ENCODE measurements at places on chromosomes 4 and X.
A peak's percentile ranks its signal among the peaks of the same experiment; 100 is the strongest.

- DNase-seq = no peak
Measured at GRCh38 chrX:48745222-48745621, 16.3 kb upstream of the GLOD5 start.

DNA sequence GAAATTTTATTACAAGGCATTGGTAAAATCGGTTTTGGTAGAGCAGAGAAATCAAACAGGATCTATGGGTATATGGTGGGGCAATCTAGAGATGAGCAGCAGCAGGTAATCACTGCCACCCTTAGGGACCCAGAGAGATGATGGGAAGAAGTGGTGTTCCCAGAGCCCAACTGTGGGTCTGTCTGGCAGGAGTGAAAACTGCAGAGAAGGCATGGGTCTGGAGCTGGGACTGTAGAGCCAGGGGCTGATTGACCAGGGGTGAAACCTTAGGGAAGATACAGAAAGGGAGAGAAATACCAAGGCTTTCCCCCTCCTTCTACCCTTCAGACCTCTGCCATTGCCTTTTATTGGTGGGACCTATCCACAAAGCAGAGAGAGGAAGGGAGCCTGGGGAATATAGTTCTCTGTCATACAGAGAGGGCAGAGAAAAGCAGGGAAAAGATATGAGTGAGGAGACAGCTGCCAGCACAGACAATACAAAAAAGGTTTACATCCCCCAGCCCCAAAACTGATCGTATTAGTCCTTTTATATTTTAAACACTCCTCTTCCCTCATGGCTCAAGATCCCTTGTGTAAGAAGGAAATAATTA, 28.7 kb downstream of the PDLIM5 start:
- DNase-seq = no peak

DNA sequence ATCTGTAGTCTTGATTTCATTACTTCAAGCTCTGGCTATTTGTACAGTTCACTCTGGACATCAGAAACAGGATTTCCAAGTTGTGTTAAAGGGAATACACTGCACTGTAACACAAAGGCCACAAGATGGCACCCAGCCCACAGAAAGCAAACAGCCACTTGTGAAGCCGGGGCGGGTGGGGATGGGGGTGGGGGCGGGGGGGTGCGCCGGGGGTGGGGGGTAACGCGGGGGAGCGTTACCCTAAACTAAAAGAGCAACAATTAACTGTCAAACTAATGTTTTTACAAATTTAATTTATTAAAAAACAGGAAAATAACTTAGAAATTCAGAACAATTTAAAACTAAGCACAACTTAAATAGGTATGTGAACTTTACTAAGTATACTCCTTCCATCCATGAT, 27.3 kb downstream of the PRDX4 start:
- DNase-seq = peak; percentile 11

DNA sequence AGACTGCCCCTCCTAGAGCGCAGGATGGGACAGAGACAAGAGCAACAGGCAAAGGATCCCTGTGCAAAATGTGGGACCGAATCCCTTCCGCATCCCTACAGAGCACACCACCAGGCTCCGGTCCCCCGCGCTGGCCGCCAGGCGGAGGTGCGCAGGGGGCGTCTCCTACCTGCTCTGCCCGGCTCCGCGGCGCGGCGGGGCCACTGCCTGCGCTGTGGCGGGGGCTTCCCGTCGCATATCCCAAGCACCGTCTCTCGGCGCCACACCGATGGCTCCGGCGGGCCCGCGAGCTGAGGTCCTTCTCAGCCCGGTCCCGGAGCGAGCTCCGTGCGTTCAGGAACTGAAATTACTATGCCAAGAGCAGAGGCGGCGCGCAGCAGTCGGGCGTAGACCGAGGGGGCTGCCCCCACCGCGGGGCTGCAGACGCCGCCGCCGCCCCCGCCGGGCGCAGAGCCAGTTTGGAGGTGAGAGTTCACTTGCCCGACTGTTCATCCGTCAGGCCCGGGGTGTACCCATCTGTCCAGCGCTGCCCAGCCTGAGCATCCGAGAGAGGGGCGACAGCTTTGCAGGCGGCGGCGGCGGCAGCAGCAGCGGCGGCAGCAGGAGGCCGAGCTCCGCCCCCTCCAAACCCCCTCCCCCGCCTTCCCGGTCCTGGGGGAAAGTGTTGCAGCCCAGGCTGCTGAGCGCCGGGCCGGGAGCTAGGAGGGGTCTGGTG, at the start of gene GPRIN3:
Gene GPRIN3 (minus strand): TSS at position 355 of the 715 bp plus-strand sequence. CDS start 57,690 bp downstream, outside the sequence.
- DNase-seq = peak; percentile 55

DNA sequence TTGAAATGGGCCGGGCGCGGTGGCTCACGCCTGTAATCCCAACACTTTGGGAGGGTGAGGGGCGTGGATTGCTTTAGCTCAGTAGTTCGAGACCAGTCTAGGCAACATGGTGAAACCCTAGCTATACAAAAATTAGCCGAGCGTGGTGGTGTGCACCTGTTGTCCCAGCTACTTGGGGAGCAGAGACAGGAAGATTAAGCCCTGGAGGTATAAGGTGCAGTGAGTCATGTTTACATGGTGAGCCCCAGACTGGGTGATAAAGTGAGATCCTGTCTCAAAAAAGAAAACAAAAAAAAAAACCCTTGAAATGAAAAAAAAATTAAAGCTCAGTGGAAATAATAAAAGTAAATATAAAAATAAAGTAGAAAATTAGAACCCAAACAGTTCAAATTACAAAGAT, 6.9 kb upstream of the XAGE2 start:
- no peak for DNase-seq

DNA sequence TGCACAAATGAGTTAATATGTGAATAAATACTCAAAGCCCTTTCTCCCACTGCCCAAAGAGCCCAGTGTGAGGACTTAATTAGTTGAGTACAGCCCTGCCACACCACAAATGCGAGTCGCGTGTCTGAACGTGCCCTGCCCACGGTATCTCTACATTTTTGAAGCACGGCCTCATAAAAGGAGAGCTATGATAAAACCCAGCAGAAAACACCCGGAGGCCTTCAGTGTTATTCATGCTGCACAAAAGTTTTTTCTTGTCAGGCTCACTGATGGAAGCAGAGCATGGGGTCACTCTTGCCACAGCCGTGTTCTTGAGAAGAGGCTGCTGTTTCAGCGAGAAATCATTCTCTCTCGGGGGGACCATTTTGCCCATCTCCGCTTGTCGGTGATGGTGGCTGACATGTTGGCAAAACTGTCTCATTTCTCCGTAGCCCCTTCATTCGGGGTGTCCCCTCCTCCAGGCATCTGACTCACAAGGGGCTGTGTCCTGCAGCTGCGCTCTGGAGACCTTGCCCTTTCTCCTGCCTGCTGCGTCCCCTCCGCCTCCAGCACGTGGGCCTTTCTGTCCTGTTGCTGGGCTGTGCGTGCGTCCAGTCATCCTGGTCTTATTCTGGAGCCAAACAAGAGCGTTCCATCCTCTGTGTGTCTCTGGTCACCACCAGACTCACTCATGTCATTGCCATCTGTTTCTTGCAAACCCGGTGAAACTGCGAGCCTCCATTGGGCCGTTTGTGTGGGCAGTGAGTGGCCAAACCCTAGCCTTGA, 88.8 kb downstream of the SORCS2 start:
- DNase-seq = no peak

Measured in CD8-positive, alpha-beta memory T cell (primary cell).